ENCODE measurements at places on chromosomes 12 and 14.

- DNase-seq, result no peak
Observed at GRCh38 chr14:48250575-48250974, 575.2 kb upstream of the MDGA2 start.

DNA sequence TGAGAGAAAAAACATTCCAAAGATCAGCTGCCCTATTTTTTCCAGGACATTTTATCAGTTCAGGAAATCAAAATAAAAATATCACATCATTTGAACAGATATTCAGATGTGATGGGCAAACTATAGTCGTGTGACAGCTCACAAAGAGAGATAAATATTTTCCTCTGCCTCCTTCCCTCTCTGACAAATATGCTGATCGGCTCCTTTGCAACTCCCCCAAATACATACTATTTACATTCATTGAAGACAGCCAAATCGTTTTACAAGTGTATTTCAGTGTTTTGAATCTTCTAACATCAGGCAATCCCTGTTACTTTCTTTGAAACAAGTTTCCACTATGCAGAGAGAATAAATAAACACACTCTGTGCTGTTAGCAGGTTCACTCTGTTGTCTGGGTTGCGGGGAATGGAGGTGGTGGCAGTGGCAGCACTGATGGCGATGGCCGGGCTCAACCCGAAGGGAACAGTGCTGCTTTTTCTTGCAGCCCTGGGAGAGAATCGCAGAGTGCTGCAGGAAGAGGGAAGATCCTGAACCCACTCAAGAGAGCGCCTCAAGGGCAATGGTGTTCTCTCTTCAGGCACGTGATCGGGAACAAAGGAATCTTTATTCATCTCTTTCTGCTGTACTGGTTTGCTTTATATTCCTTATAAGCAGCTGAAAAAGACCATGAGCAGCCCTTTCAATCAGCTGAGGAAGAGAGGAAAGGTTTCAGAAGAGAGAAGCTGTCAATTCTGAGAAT is 142.5 kb downstream of the PHLDA1 start:
- DNase-seq, result no peak

- no peak for DNase-seq
Observed at GRCh38 chr14:79491161-79491560, 720.1 kb downstream of the DIO2 start.

DNA sequence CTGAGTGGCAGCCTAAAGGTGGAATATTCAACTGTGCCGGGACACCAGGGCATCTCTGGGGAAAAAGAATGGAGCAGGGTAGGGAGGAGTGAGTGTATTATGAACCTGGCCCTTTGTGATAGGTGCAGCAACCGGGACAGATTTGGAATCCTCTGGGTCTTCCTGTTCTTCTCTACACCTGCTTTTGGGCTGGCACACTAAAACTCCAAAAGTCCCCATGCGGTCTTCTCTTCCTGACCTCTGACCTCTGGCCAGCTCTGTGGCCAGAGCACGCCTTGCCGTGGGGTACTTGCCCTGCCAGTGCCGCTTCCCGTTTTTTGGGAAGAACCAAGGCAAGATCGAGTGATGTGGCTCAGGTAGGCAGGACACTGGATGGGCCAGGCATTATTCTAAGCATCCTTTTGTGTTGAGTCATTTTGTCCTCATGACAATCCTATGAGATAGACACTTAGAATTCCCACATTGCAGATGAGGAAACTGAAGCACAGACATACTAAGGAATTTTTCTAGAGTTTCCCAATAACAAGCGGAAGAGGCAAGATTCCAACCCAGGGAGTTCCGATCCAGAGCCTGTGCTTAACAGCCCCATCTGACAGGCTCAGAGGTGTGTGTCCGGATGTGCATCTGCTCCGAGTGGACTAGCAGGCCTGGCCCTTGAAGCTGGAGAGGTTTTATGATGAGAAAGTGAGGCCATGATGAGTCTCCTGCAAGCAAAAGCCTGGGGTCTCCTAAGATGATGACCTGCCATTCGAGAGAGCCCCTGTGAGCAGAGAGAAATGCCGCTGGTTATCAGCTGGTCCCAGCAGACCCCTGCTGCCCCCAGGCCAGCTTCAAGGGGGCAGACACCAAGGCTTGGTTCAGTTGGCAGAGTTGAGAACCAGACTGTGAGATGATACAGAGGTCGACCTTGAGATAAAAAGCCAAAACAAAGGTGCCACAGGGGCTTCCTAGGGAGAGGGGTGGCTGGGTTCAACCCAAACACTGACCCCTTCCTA is 67.9 kb upstream of the ESRRB start:
- DNase-seq, result no peak

- no peak for DNase-seq
Observed at GRCh38 chr12:110531741-110532333, 29.7 kb downstream of the RAD9B start.
